ENCODE measurements at places on chromosomes 3 and 15.

DNA sequence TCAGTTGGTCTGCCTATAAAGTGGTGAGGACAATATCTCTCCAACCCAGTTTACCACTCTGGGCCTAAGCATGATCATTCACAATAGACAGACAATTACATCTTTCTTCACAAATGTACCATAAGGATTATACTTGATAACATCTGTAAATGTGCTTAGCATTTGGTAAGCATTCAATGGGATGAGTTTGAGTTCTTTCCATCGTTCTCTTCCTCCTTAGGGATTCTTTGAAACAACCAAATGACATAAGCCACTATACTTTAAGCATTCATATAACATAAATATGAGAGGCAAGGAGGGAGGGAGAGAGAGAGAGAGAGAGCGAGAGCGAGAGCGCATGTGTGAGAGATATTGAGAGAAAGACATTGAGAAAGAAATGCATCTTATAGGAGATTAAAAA, 303.3 kb upstream of the CBLB start:
- DNase-seq = no peak

DNA sequence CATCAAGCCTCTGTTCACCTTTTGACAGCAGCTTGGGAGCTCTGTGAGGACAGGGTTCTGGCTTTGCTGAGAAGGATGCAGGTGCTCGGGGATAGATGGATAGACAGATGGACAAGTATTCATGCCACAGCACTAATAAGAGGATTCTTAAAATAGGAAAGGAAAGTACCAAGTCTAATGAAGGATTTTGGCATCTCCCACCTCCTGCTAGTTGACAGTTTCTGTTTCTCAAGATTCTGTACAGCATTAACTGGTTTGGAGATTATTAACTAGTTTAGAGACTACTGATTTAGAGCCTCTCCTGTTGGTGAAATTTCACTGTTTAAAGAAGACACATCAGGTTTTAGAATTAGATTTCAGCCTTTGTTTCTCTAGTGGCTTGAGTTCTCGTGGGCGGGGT, 152.3 kb downstream of the CACNA1D start:
- DNase-seq = no peak

- no peak for DNase-seq
Measured at GRCh38 chr15:75961331-75961730, 50.9 kb downstream of the NRG4 start.

DNA sequence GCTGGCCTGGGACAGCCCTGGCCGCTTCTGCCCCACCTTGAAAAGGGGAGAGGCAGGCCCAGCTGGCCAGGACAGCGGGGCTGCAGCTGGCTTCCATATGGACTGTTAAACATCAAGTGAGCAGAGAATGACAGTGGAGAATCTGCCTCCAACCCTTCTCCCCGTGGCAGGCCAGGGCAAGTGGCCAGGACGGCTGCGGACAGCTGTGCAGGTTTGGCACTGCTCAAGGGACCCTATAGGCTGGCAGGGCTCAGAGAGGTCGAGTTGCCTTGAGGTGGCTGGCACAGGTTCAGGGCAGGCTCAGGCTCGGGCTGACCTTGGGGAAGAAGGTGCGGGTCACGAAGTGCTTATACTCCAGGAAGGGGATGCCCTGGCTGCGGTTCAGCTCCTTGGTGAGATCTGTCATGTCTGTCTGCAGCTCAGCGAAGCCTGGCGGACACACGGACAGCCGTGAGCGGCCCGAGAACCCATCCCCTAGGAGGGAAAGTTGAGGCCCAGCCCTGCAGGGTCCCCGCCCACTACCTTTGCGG, 24.3 kb downstream of the H1-8 start:
- no peak for DNase-seq

- no peak for DNase-seq
Measured at GRCh38 chr3:156388497-156389448, 166.1 kb downstream of the SSR3 start.

DNA sequence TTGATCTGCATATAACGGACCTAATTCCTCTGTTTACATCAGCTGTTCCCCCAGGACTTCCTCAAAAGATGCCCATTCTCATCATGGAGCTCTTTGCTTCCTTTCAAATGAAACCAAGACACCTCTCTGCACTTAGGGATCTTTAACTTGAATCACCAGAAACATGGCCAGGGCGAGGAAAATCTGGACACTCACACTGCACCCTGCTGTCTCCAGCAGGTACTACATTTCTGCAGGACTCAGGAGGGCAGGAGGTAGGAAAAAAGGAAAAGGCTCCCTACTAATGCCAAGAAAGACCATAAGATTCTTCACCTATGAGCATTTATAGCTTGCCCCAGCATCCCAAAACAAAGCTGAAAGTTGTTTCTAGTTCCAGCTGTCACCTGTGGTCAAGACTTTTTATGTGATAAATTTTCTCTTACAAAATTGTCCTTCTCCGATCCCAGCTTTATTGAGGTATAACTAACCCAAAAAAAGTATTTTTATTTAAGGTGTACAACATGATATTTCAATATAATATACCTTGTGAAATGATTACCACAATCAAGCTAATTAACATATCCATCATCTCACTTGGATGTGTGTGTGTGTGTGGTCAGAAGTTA, 87.3 kb upstream of the C15orf61 start:
- no peak for DNase-seq

- peak; percentile 7 for DNase-seq
Measured at GRCh38 chr3:42387802-42388651, 22.4 kb downstream of the LYZL4 start.

DNA sequence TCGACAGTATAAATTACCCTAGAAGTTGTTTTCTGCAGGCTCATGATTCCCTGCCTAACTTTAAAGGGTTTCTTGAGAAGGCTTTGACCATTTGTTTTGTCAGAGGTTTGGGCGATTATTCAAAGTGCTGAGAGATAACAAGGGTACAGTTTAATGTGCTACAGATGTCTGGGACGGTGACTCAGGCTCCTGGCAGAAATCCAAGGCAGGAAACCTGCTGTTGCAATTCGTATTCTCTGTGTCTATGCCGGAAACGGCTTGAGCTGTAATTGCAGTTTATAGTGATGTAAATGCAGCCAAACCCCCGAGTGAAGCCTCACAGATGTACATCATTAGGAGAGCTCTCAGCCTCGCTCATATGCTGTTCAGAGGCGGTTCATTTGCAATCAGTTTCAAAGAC, 65.6 kb downstream of the SYNPR start:
- no peak for DNase-seq

GRCh38 chr3:87196879-87197278, 30.2 kb upstream of the CHMP2B start:
- DNase-seq = no peak

DNA sequence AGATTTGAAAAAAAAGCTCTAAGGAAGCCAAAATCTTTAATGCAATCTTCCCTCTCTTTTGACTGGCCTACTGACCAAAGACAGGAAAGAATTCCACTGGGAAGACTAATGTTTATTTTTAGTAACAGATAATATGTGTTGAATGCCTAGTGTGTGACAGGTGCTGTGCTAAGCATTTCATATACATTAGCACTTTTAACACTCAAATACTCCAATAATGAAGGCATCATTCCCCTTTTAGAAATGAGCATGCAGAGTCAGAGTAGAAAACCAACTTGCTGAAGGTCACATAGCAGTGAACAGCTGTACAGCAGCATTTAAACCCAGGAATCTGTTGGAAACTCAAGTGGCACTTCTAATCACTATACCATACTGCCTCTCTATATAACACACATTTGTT, 170.6 kb downstream of the MINAR1 start:
- DNase-seq = no peak

GRCh38 chr15:63366451-63366850, 15.2 kb downstream of the CA12 start:
- no peak for DNase-seq

DNA sequence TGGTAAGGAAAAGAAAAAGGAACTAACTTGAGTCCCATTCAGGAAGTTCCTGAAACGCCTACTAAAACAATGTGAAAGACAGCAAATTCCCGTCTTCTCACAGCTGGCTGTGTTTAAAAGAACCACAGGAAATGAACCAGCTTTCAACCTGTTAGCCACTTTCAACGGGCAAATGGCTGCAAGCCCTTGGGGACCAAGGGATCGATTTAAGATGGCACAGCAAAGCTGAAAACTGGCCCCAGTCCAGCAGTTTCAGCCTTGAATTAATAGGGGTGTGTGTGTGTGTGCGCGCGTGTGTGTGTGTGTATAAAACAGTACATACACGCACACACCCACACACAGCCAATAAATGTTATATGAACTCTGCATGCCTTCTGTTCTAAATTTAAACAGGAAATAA, 168.7 kb upstream of the TMCO5A start:
- no peak for DNase-seq

- no peak for DNase-seq
Measured at GRCh38 chr3:40086890-40087883, 222.3 kb upstream of the EIF1B start.

GRCh38 chr15:47857776-47858167, 140.5 kb downstream of the SEMA6D start:
- DNase-seq = no peak

DNA sequence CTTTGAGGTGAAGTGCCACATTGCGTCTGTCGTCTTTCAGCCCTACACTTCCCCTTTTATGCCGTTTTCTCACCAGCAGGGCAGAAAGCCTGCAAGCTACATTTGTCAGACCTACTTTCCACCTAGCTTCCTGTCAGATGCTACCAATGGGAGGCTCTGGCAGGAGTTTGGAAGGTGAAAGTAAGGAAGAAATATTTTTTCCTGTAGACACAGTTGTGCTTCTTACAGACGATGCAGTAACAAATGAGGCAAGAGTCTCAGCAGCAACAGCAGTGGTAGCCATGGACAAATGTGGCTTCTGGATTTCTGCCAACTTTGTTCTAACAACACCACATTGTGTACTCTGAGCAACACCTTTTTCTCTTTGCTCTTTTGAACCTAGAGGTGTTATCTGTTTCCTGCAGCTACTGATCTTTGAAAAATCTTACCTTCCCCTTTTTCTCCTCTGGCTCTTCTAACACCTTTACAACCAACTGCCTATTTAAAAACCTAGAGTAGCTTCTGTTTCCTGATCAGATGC, 70.6 kb upstream of the STT3B start:
- DNase-seq = peak; percentile 84

GRCh38 chr15:80473286-80474223, 69.4 kb downstream of the ARNT2 start:
- DNase-seq = no peak

- no peak for DNase-seq
Measured at GRCh38 chr15:71422530-71423259, 307.4 kb downstream of the THSD4 start.

DNA sequence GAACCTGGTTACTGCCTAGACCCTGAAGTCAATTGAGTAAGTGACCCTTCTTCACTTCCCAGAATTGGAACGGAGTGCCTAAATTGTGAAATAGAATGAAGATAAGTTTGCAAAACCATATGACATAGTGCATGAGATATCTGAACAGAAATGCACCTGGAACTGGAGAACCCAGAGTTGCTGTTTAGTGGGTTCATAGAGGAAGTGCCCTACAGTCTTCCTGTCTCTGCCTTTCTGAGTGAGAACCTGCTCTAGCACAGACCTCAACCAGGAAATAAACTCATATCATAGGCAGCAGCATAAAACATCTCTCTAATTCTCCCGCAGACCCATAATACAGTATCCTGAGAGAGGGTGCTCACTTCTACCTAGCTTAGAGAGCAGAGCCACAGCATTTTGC, 82.9 kb downstream of the EOMES start:
- peak; percentile 39 for DNase-seq

- DNase-seq = no peak
Measured at GRCh38 chr3:37661615-37662306, 199.9 kb upstream of the CTDSPL start.

DNA sequence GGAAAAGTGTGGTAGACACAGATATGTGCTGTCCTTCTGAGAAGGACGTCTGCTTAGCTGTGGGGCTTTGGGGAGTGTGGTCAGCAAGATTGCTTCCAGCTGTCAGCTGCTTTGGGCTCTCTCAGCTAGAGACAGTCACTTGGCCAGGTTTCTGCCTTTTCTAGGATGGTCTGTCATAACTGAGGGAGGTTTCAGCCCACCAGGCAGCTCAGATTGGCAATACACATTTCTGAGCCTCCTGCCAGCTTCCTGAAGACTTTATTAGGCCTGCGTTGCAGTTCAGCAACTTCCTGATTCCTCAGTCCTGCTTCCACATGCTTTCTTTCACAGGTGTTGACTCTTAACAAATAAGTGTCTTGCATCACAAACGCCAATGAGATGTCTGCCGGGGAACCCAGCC, 286.5 kb downstream of the SQOR start:
- DNase-seq = no peak

- no peak for DNase-seq
Measured at GRCh38 chr3:38907426-38907825, 91.4 kb upstream of the SCN10A start.

GRCh38 chr3:114384558-114384903, 90.7 kb downstream of the TIGIT start:
- no peak for DNase-seq

GRCh38 chr3:111373239-111373638, 168.8 kb upstream of the CD96 start:
- no peak for DNase-seq

- DNase-seq = no peak
Measured at GRCh38 chr3:158267015-158267414, 157.1 kb downstream of the RSRC1 start.

DNA sequence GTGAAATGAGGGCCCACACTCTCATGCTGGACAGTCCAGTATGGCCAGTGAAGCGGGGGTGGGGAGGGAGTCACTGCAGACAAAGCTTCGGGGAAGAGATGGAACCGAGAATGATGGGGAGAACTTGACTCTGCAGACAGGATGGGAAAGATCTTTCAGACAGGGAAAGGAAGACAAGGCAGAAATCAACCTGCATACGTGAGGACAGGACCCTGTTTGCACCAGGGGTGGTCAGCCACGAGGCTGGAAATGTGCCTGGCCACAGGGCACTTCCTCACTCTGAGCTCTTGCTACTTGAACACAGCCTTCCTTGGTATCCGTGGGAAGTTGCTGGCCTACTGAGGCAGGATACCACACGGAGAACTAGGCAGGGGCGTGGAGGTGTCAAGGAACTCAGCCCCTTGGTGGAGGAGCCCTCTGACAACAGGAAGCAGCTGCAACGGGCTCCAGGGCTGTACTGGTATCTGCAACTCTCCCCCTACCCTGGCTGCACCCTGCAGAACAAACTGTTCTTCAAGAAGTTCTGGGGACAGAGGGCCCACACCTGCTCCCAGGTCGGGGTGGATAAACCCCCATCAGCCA, 9.3 kb upstream of the SRP14 start:
- no peak for DNase-seq

DNA sequence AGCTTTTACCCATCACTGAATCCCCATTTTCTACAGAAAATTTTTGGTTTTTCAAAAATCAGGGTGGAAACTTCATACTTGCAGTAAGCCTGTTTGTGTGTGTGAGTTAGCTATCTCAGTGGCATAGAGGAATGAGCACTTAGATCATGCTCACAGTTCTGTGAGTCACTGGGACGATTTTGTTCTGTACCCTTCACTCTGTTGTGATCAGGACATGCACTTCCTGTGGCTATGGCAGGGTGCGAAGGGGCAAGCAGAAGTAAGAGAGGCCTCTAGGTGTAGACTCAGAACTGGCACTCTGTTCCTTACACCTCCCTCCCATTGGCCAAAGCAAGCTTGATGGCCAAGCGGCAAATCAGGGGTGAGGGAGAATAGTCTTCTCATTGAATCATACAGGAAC, 11.6 kb downstream of the NIPA2 start:
- no peak for DNase-seq

- DNase-seq = peak; percentile 76
Measured at GRCh38 chr3:106176734-106177133, 307.9 kb upstream of the CBLB start.

- peak; percentile 21 for DNase-seq
Measured at GRCh38 chr15:40873694-40874561, at the start of gene RHOV. Gene RHOV, minus strand, starts transcription at chr15:40874234. Its CDS starts 95 bp downstream, at chr15:40874139.
